ENCODE measurements at places on chromosomes 12 and 14. TPM values are rescaled to one million over a fixed set of nuclear protein-coding genes. Genes with fewer than 3 reads are reported as not detected.

Gene CRIP2
- 5.9 TPM for polyA plus RNA-seq

Gene GNG2
- 6.7 TPM for polyA plus RNA-seq

Gene TBC1D30
- polyA plus RNA-seq: 3.7 TPM

Gene CRY1
- polyA plus RNA-seq: 4.7 TPM

Gene APEX1
- 125 TPM for polyA plus RNA-seq

Gene NPFF
- polyA plus RNA-seq: not detected

Gene KITLG
- 2.7 TPM for polyA plus RNA-seq

Gene RND1
- polyA plus RNA-seq: 0.72 TPM

Gene OTUB2
- polyA plus RNA-seq: 2.0 TPM

Gene TRHDE
- polyA plus RNA-seq: 2.0 TPM

Gene OTOGL
- polyA plus RNA-seq: 0.11 TPM

Gene MGAT4C
- polyA plus RNA-seq: 0.51 TPM

Gene KIF21A
- polyA plus RNA-seq: 6.3 TPM

Gene ACSM4
- not detected for polyA plus RNA-seq

Gene EML1
- polyA plus RNA-seq: 8.1 TPM

Gene TAS2R14
- polyA plus RNA-seq: 1.6 TPM

Gene KCNH3
- 18.9 TPM for polyA plus RNA-seq

Gene CPM
- polyA plus RNA-seq: 13.3 TPM

Measured in adrenal gland (tissue), 19 donors.